ENCODE measurements at places on chromosomes 1 and 21. TPM values are rescaled to one million over a fixed set of nuclear protein-coding genes. Genes with fewer than 3 reads are reported as not detected.

Gene ROR1
- 18.8 TPM for total RNA-seq

Gene GNPAT
- total RNA-seq = 54.8 TPM

Gene RAP1GAP
- 0.09 TPM for total RNA-seq

Gene SLC35D1
- 12.6 TPM for total RNA-seq

DNA sequence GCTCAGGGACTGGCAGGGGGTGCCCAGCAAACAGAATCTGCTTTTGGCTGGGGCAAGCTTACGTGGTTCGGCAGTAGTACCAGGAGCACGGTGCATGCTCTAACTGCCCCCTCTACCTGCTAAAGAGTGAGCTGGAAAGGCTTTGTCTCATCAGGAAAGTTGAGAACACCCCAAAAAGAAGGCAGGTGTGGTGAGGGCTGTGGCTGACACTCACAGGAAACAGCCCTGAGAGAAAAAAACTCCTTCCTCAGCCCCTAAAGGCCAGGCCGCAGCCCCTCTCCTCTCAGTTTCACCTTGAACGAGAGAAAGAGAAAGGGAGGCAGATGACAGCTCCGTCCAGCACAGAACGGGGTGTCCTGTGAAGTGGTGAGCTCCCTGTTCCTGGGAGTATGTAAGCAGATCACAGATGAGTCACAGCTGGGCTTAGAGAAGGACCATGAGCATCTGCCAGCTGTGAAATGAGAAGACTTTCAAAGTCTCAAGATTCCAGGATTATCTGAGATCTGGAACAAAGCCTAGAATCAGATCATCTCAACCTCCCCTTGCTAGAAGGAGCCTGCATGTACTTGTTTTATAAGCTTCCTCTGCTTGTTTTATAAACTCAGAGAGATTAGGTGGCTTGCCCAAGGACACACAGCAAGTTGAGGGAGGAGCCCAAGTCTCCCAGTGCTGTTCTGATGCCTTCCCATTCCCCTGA, 13.4 kb downstream of the LAPTM5 start:
- DNase-seq = peak; percentile 68

DNA sequence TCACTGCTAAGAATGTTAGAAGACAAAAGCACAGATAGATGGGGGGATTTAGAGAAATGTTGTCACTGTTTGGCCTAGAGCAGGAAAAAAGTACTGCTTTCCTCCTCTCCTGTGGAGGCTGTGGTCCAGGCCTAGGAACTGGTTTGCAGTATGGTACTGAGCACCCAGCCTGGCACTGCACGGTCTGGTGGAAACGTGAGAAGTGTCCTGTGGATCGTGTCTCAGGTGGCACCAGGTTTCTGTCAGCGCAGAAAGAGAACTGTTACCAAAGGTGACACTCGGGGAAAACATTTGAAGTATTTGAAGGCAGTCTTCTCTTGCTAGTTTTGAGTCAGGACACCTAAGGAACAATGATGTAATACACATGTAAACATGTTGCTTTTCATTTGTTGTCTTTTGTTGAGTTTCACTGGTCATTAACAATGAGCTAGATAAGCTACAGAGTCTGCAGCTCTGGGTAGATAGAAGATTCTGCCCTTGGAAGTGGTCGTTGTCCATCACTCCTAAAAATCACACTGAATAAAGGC, 63.0 kb downstream of the B3GALNT2 start:
- DNase-seq = no peak

DNA sequence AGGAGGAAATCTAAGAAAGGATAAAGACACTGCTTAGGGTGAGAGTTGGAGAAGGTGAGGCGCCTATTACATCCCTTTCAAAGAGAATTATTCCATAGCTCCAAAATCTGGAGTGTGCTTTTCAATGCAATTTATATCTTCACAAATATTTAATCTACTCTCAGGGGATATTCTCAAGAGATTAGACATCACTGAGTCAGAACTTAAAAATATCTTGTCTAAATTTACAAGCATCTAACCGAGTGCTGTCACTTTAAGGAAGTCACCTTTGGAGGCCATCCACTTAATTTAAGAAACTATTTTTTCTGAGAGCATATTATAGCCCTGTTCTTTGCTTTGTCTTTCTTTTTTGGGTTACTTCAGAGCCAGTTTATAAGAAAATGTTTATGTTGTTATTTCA, 134.6 kb downstream of the TNFSF18 start:
- no peak for DNase-seq

DNA sequence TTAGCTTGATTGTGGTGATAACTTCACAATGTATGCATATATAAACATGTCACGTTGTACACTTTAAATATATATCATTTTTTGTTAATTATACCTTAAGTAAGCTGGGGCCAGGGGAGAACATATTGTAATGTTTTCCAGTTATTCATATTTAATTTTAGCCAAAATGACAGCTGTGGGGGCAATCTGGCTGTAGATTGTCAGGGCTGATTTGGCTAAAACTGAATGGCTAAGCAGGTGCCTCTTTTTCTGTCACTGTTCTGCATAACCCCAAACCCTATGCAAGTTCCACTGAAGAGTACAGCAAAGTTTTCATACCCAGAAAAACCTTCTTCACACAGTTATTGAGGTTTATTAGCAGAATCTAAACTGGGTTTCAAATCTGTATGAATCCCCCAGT, 318.2 kb downstream of the PTPRC start:
- no peak for DNase-seq

DNA sequence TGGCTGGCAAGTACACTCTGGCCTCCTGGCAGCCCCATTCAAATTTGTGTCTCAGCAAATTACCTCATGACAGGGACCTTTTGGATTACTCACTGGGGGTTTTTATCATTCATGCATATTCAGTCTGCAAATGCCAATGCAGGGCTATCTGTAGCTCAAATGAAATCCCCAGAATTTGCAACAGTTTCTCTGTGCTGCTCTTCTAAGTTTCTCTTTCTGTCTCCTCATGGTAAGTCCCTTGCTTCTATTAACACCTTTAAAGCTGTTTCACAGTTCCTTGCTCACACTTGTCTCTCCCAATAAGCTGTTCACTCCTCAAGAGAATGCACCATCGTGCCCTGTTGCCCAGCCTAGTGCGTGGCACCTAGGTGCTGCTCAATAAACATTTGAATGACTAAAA, 3.3 kb upstream of the FAM78B start:
- DNase-seq = no peak

DNA sequence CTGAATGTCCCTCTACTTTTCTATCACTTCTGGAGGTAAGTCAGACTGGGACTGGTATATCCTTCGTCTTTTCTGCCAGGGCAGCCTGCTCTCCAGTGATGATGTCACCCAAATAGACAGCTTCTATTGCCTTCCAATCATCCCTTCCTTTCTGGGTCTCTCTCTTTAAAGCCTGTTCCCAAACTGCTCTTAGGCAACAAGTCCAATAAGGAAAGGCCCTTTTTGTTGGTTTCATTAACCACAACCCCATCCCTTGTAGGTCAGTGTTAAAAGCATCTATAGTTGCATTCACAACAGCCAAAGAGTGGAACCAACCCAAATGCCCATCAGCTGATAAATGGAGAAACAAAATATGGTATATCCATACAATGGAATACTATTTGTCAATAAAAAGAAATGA, 114.4 kb downstream of the CNIH3 start:
- DNase-seq = peak; percentile 40

DNA sequence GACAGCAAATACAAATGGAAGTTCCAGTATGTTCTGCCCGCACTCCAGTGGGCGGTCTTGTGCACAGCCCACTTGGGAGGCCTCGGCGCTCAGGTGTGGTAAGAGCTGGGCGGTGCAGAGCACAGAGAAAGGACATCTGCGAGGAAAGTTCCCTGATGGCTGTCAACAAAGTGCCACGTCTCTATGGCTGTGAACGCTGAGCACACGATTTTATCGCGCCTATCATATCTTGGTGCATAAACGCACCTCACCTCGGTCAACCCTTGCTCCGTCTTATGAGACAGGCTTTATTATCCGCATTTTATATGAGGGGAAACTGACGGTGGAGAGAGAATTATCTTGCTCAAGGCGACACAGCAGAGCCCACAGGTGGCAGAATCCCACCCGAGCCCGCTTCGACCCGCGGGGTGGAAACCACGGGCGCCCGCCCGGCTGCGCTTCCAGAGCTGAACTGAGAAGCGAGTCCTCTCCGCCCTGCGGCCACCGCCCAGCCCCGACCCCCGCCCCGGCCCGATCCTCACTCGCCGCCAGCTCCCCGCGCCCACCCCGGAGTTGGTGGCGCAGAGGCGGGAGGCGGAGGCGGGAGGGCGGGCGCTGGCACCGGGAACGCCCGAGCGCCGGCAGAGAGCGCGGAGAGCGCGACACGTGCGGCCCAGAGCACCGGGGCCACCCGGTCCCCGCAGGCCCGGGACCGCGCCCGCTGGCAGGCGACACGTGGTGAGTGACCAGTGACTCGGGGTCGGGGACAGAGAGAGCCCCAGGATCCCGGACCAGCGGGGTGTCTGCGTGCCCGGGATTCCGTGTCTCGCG, at the start of gene IL12RB2:
IL12RB2 (plus strand) TSS at position 623 of the 810 bp plus-strand sequence. CDS start 12,496 bp downstream, outside the sequence.
- no peak for DNase-seq

Data from fibroblast of the aortic adventitia (primary cell).